Activated CD4-positive, alpha-beta T cell treated with anti-CD3 and anti-CD28 coated beads, Interleukin-2, amount 10 ng/mL, durations not matched to agents 24 days and 14 days (primary cell): ENCODE measurements at places on chromosomes 12 and 14. TPM values are rescaled to one million over a fixed set of nuclear protein-coding genes. Genes with fewer than 3 reads are reported as not detected.

DNA sequence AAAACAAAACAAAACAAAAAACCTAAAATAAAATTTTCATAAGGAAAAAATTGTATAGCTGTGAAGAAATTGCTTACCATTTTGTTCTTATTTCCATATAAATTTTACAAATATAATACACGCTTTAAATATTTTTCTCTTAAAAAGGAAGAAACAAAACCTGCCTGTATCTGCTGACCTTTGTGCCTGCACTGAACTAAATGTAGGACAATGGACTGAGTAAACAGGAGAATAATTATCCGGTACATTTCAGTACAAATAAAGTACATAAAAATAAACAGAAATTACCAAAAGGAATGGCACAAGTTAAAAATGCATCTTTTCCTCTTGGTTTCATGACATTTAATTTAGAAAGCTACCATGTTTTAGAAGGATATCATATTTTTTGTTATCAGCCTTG lies 112.3 kb downstream of the DNAI7 start:
- DNase-seq = no peak

GRCh38 chr12:96069511-96070231 lies 34.3 kb upstream of the LTA4H start:
- DNase-seq = no peak

- peak; percentile 72 for DNase-seq
Measured at GRCh38 chr12:9650151-9650576, 19.3 kb upstream of the CLEC2D start.

DNA sequence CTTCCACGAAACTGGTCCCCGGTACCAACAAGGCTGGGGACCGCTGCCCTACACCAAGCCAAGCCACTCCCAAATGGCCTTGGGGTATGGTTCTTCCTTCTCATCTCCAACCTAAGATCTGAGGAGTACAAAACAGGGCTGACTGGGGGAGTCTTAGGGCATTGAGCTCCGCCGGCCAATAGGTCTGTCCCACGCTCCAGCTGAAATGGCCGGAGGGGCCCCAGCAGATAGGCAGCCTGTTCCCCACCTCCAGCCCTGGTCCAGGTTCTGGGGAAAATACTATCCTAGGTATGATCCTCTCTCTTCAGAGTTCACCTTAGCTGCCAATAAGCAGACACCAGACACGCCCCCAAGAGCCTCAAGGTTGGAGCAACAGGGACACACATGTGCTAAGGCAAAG lies 90.2 kb downstream of the ACTN1 start:
- DNase-seq = no peak

GRCh38 chr12:55058776-55059175 lies 39.0 kb downstream of the NEUROD4 start:
- DNase-seq = no peak

- DNase-seq = no peak
Measured at GRCh38 chr14:51357250-51357649, 117.2 kb downstream of the TMX1 start.

- DNase-seq = no peak
Measured at GRCh38 chr14:78310272-78310671, 140.1 kb downstream of the NRXN3 start.

GRCh38 chr12:29415111-29415510 lies 34.1 kb upstream of the ERGIC2 start:
- no peak for DNase-seq

- no peak for DNase-seq
Measured at GRCh38 chr12:100724071-100724470, 70.5 kb upstream of the ANO4 start.

- DNase-seq = no peak
Measured at GRCh38 chr14:75802486-75802885, 141.4 kb downstream of the TTLL5 start.

DNA sequence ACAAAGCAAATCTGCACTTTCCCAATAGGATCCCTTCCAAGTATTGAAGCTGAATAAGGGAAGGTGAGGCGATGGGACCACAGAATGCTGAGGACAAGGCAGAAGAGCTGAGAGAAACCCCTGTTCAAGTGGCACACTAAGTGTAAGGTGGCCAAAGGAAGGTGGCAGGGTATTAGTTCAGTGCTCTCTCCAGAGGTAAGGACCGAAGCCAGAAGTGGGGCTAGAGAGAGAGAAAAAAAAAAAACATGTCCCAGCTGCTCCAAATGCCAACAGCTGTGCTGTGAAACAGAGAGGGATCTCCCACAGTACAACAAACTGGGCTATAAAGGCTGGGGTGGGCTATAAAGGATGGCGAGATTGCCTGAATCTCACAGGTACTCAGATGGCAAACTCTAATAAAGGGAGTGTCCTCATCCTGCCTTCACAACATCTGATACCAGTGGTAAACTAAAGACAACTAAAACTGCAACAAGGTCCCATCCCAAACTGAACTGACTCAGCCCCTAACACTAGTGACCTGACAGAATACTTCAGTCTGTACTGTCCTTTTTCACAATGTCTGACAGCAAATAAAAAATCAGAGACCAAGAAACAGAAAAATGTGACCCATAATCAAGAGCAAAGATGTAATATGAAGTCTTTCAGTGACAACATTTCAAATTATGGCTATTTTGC lies 47.9 kb downstream of the CDK17 start:
- DNase-seq = no peak

DNA sequence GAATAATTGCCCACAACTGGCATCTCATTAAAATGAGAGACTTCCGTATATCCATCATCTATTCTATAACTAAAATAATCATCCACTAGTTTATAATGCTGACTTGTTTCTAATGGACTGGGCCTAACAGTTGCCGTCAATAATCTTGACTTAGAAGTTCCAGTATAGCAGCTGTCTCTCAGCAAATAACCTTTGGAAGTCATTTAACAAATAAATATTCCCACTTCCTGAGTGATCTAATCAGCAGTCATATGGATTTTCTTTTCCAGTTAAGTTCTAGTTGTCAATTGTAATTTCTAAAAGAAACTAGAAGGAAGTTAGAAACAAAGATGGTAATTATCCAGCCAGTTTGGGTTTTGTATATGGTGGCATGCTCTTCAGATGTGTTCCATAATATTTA lies 177.8 kb downstream of the GXYLT1 start:
- no peak for DNase-seq

- no peak for DNase-seq
Measured at GRCh38 chr14:51613416-51613815, 38.3 kb upstream of the FRMD6 start.

GRCh38 chr14:52329678-52330369 lies 15.7 kb downstream of the PTGER2 start:
- peak; percentile 51 for DNase-seq

DNA sequence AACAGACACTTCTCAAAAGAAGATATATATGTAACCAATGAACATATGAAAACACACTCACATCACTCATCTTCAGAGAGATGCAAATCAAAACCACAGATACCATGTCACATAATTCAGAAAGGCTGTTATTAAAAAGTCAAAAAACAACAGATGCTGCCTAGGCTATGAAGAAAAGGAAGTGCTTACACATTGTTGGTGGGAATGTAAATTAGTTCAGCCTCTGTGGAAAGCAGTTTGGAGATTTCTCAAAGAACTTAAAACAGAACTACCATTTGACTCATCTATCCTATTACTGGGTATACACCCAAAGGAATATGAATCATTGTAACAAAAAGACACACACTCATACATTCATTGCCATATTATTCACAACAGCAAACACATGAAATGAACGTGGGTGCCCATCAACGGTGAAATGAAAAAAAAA lies 35.1 kb downstream of the EIF2S3B start:
- DNase-seq = no peak

GRCh38 chr12:129459886-129460285 lies 443.9 kb downstream of the TMEM132D start:
- DNase-seq = no peak

DNA sequence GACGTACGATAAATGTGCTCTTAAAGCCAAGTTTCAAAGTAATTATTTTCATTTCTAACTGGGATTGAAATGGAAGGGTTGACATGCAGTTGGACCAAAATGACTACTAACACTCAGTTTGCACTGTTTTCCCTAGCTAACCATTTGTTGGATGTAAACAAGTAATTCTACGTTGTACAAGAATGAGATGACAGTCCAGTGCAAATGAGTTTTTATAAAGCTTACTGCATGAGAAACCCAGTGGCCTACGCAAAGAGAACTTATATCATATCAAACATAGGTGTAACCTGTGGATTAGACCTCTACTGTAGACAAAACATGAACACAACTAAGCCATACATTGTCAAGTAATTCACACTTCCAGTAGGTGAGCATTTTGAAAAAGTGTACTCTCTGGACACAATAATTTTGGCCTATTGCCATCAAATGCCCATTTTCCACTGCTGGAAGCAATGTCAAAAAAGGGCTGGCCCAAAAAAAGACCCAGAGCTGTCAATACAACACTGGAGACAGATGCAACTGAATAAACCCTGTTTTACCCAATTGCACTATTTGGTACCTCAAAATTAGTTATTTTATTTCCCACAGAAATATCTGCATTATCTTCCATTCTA lies 12.8 kb downstream of the SLC38A2 start:
- no peak for DNase-seq

- DNase-seq = no peak
Measured at GRCh38 chr14:54503486-54503885, 6.2 kb upstream of the CGRRF1 start.

- DNase-seq = no peak
Measured at GRCh38 chr14:97538749-97539410, 741.7 kb downstream of the VRK1 start.

- no peak for DNase-seq
Measured at GRCh38 chr14:36173161-36173560, 3.4 kb downstream of the PTCSC3 start.

- DNase-seq = peak; percentile 85
Measured at GRCh38 chr14:102917469-102918211, 4.8 kb upstream of the AMN start.

GRCh38 chr12:87883806-87884205 lies 145.4 kb downstream of the C12orf50 start:
- DNase-seq = no peak

- no peak for DNase-seq
Measured at GRCh38 chr12:25585662-25586061, 32.6 kb upstream of the LMNTD1 start.

DNA sequence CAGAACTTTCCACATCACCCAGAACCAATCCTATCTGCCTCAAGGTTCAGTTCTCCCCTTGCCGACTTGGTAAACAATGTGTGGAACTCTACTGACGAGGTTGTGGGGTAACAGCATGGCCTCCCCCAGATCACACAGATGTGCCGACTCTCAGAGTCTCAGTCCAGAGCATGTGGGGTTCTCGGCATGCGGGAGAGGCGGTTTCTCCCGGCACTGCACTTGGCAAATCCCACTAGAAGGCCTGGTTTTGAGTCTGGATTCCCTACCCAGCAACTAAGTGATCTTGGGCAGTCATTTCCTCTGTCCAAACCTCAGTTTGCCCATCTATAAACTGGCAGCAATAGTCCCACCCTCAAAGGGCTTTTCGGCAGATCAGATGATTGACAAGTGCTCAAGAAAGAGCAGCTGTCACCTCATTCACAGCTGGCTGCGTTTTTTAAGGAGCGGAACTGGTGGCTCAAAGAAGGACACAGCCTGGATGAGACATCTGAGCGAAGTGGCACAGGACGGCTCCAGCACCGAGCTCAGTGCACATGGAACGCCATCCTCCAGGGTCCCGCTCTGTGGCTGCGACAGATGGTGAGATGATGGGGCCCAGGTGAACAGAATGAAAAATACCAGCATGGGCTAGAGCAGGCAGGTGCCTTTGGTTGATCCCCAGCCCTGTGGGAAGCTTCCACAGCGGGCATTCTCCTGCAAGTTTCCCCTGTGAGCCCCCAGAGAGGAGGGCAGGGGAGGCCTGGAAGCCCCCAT lies 7.3 kb downstream of the TESC start:
- DNase-seq = no peak

GRCh38 chr12:6934110-6934509 lies 6.4 kb downstream of the ATN1 start:
- DNase-seq = no peak

Gene KRT6A
- not detected in 2 replicates for total RNA-seq

Gene ASCL1
- total RNA-seq = 0.07 TPM in 1 of 2 replicates, not detected in the other

Gene EMP1
- total RNA-seq = 22.2 and 26.4 TPM in 2 replicates

Gene NUMB
- 48.1 and 54.8 TPM in 2 replicates for total RNA-seq

Gene SYT1
- total RNA-seq = not detected in 2 replicates

Gene MCRS1
- 71.4 and 79.6 TPM in 2 replicates for total RNA-seq

Gene PTPN21
- 0.05 and 0.21 TPM in 2 replicates for total RNA-seq

Gene MYH7
- not detected in 2 replicates for total RNA-seq
